ENCODE measurements at places on chromosomes 2 and 18.

DNA sequence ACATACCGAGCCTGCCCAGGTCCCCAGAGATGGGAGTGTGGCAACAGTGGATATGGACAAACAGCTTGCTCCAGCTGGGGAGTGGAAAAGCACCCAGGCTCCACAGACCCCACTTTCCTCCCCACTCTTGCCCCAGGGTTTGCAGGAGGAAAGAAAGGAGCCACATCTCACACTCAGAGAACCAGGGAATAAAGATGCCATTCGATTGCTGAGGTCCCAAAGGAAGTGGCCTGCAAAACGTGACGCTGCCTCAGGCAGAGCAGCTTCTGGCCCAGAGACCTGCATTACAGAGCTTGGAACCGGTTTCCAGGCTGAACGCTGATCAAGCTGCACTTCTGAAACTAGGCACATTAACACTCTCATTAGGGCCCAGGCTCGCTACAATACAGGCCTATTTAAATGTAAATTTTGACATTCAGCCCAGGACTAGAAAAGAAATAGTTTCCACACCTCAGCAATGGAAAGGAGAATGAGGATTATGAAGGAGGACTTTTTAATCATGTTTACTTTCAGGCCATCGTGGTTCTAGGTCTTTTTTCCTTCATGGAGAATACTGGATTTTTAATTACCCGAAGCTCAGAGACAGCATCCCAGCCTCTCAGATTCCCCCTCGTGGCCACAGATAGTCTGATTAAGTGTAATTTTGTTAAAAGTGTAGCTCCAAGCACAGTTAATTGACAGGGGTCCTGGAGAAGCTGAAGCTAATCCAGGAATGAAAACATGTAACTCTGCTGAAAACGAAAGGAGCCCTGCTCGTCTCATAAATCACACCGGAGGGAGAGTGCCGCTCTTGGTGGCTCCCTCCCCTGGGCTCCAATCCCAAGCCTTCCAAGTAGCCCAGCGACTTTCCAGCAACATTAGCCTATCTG is 221.3 kb upstream of the RAB6C start:
- DNase-seq: no peak

DNA sequence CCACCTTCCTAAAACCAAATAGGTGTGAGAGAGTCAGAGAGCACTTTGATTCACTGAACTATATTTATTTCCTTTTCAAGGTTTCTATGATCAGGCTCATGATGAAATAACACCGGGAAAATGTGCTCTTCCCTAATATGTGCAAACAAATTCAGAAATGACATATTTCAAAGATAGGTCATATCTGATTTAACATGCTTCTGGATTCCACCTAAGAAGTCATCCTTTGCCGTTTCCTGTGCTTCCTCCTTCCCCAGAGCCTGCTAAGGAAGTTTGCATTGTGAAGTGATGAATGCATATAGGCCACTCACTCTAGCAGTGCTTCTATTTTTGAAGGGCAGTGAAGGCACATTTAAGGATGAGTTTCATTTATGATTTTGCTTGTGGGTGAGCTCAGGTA is 327.6 kb downstream of the TDRD15 start:
- DNase-seq: no peak

DNA sequence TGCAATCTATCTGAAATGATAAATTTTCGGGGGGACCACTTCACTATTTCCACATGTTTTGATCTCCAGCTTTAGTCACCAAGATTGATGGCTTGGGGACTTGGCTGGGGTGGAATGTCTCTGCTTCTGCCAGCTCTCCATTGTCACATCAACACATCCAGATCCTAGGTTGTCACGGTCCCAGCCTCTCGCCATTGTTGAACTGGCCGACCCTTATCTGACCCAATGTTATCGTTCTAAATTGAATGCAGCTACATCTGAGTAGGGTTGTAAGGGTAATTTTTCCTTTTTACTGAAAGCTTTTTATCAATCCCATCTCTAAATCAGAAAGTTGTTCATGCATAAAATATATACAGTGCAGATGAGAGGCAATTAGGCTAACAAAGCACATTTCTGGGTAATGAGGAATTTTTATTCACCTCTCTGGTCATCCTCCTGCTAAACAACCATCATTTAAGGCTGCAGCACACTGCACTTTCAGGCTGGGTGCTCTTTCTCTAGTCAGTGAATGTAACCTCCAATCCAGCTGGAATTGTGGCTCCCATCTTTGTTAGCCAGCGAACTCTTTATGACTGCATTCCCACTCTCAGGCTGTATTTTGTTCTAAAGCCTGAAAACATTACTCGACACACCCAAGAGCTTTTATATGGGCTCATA is 128.2 kb downstream of the COL4A4 start:
- DNase-seq: no peak

DNA sequence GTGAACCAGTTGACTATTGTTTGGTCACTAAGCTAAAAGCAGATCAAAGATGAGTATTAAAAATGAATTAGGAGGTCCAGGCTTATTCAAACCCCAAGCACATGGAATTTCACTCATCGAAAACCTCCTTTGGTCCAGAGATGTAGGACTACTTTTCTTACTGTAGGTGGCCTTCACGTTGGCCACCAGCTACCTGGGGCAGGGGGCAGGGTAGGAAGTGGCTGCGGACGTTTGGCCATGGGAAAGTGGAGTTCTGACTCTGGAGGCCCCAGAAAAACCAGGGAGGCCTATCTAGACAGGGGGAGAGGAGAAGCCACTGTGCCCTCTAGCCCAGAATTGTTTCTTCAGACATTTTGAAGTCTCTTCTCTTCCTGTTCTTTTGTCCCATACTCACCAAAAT is 31.8 kb upstream of the CABLES1 start:
- DNase-seq: no peak

- DNase-seq: no peak
These were observed 164.7 kb downstream of the GRB14 start for GRCh38 chr2:164456619-164457018.

DNA sequence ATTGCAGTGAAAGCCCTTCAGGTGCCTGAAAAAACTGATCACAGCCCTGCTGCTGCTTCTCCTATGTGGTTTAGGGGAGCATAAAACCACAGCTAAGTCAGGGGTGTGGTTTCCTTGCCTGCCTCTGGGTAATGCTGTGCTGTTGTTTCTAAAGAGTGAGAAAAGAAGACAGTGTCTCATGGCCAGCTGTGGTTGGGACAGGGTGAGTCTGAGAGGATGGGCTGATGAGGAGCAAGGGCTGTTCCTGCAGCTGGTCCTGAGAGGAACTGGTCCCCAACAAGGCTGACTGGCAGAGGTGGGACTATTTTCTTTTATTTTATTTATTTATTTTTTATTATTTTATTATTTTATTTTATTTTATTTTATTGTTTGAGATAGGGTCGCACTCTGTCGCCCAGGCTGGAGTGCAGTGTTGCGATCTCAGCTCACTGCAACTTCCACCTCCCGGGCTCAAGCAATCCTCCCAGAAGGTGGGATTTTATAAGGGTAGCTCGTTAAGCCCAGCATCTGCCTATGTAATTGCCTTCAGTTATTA is 236.7 kb downstream of the FHOD3 start:
- no peak for DNase-seq

GRCh38 chr18:60060578-60060977 is 160.8 kb downstream of the PMAIP1 start:
- no peak for DNase-seq
